ENCODE measurements at places on chromosomes 1 and 21. TPM values are rescaled to one million over a fixed set of nuclear protein-coding genes. Genes with fewer than 3 reads are reported as not detected.
A peak's percentile ranks its signal among the peaks of the same experiment; 100 is the strongest.

E2F2 gene
- 19.9 TPM for total RNA-seq

- DNase-seq: no peak
- no peaks in the 10 kb centered on the region for H3K27me3 ChIP-seq
- peak overlapping the region; percentile 99 for H3K27ac ChIP-seq
- peaks cover 32% of the 10 kb centered on the region for H3K36me3 ChIP-seq
Measured at GRCh38 chr1:43387976-43388599, 1.5 kb downstream of the MED8 start.

- peak; percentile 78 for DNase-seq
- peaks cover 12% of the 10 kb centered on the region for H3K36me3 ChIP-seq
- no peaks in the 10 kb centered on the region for H3K27me3 ChIP-seq
- H3K4me3 ChIP-seq: peak overlapping the region; percentile 66
- peaks cover 45% of the 10 kb centered on the region for H3K4me1 ChIP-seq
Measured at GRCh38 chr1:204453141-204453772, 41.3 kb downstream of the PIK3C2B start.

DNA sequence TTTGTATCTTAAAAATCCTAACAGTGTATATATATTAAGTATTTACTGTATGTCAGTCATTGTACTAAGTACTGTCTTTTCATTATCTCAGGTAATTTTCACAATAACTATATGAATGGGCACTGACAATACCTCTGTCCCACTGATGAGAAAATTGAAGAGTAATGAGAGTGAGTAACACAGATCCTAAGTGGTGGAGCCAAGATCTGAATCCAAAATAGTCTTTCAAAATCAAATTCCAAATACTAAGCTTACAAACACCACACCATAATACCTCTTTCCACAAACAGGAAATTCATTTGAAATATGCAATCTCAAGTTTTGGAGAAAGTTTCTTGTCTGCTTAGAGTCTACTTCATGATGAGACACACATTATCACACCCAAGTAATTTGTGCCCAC is 105.9 kb upstream of the EDEM3 start:
- H3K4me1 ChIP-seq: peaks cover 8% of the 10 kb centered on the region
- no peak overlapping the region for H3K27ac ChIP-seq
- peaks cover 10% of the 10 kb centered on the region for H3K27me3 ChIP-seq

GRCh38 chr1:181185461-181185860 is 97.0 kb downstream of the IER5 start:
- no peak for DNase-seq
- H3K27ac ChIP-seq: no peak overlapping the region
- H3K4me1 ChIP-seq: peaks cover 1% of the 10 kb centered on the region
- H3K27me3 ChIP-seq: peaks cover 22% of the 10 kb centered on the region
- H3K4me3 ChIP-seq: no peak overlapping the region

GRCh38 chr1:110875216-110875731 is 2.3 kb downstream of the CD53 start:
- no peaks in the 10 kb centered on the region for H3K27me3 ChIP-seq
- peak; percentile 75 for DNase-seq
- H3K36me3 ChIP-seq: peaks cover 19% of the 10 kb centered on the region
- peak overlapping the region; percentile 99 for H3K4me3 ChIP-seq
- H3K27ac ChIP-seq: peak overlapping the region; percentile 96

DNA sequence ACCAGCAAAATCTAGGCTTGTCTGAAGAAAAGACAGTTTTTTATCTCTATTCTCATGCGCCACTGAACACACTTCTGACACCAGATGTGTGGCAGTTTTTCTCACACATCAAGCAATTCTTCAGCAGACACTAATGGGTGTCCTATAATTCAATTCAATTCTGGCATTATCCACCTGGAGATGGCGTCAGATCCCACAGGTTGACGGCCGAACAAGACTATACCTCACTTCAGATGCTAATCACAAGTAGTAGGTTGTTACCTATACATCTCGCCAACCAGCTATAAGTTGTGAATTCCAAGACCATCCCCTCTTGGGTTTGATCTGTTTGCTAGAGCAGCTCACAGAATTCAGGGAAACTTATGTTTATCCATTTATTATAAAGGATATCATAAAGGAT is 89.9 kb upstream of the ARTN start:
- H3K27ac ChIP-seq: no peak overlapping the region
- H3K27me3 ChIP-seq: no peaks in the 10 kb centered on the region
- no peak overlapping the region for H3K4me3 ChIP-seq
- DNase-seq: no peak
- peaks cover 10% of the 10 kb centered on the region for H3K4me1 ChIP-seq

DNA sequence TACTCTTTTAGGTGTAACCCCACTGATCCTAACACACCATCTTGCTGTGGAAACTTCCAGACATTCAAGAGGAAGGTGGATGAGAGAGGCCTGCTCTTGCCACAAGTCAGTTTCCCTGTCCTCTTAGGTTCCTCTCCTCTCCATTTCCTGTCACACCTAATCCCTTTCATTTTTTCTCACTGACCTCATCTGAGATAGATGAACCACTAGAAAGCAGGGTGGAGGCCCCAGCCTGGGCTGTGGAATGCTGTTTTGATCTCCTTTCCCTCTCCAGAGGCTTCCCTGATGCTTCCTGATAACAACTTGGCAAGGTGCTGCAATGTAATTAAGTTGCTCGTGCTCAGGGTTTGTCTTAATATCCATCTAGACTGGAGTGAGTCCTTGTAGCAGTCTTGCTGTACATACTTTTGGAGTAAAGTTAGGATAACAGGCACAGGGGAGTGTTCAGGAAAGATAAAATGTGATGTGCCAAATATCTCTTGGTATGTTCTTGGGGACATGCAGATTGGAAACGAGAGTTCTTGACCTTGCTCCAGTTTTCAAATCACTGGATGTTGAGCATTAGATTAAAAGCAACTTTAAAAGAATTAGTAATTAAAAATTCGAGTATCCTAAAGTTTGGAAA is 11.2 kb downstream of the LRRC42 start:
- peaks cover 18% of the 10 kb centered on the region for H3K36me3 ChIP-seq
- H3K27me3 ChIP-seq: no peaks in the 10 kb centered on the region
- H3K27ac ChIP-seq: peak overlapping the region; percentile 76
- H3K4me1 ChIP-seq: peaks cover 9% of the 10 kb centered on the region

GRCh38 chr1:95790136-95790535 is 556.1 kb downstream of the RWDD3 start:
- no peak overlapping the region for H3K4me3 ChIP-seq
- H3K4me1 ChIP-seq: no peaks in the 10 kb centered on the region
- no peak overlapping the region for H3K27ac ChIP-seq
- DNase-seq: no peak
- H3K36me3 ChIP-seq: no peaks in the 10 kb centered on the region

RHD gene
- total RNA-seq: 0.12 TPM

OR14K1 gene
- not detected for total RNA-seq

DNA sequence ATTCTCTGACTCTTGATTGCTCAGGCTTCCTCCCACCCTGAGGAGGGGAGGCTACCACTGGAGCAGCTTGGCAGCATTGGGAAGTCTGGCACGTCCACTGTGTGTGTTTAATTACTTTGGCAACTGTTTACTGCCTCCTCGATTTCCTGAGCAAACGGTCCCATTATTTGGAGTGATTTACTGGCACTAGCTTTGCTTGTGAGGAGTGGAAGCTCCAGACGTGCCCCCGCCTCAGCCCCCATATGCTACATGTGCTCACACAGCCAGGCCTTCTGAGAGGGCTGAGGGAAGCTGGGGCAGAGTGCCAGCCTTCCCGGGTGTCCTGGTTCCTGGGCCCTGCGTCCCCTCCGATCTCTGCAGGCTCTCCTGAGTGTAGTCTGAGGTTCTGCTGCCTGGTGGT is 306.2 kb downstream of the PTPRU start:
- no peak for DNase-seq
- no peak overlapping the region for H3K27ac ChIP-seq
- no peaks in the 10 kb centered on the region for H3K36me3 ChIP-seq
- H3K4me3 ChIP-seq: no peak overlapping the region
- H3K27me3 ChIP-seq: no peaks in the 10 kb centered on the region

GRCh38 chr1:178092878-178093493 is 918 bp upstream of the RASAL2 start:
- no peak for DNase-seq
- H3K36me3 ChIP-seq: peaks cover 5% of the 10 kb centered on the region
- peaks cover 10% of the 10 kb centered on the region for H3K4me1 ChIP-seq
- peak overlapping the region; percentile 79 for H3K4me3 ChIP-seq
- peak overlapping the region; percentile 27 for H3K27ac ChIP-seq

DNA sequence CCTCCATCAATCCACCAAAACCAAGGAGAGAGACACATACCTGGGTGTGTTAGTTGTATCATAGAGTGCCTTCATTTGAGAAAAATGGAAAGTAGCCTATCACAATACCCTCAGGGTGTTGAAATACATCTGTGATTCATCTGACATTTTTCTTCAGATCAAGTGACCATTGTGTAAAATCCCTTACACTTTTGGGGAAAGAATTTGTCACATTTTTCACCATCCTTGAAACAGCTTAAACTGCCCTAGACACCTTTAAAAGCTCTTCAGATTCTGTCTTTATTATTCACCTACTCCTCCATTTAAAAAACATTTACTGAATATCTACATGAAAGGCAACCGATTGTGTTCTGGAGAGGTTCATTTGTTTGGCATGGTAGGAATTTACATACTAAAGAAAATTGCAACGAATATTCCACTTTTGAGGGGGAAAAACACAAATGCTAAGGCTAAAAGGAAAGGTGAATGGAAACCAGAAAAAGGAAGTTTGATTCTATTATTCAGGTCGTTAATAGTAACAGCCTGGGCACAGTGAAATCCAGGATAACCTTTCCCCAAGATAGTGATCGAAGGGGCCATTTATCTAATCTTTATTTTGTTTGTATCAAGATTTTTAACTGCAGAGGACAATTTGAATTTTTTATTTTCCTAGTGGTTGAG is 70.4 kb upstream of the SAMSN1 start:
- peaks cover 37% of the 10 kb centered on the region for H3K4me1 ChIP-seq
- no peak for DNase-seq
- H3K36me3 ChIP-seq: peaks cover 9% of the 10 kb centered on the region
- peak overlapping the region; percentile 68 for H3K27ac ChIP-seq
- H3K4me3 ChIP-seq: no peak overlapping the region

CFH gene
- 2.6 TPM for total RNA-seq

BCAR3 gene
- 3.2 TPM for total RNA-seq

GRCh38 chr1:69777423-69777822 is 209.7 kb downstream of the LRRC7 start:
- no peaks in the 10 kb centered on the region for H3K4me1 ChIP-seq
- no peak overlapping the region for H3K4me3 ChIP-seq
- no peaks in the 10 kb centered on the region for H3K36me3 ChIP-seq
- no peak for DNase-seq
- H3K27ac ChIP-seq: no peak overlapping the region

- H3K27me3 ChIP-seq: peaks cover 5% of the 10 kb centered on the region
- H3K4me1 ChIP-seq: no peaks in the 10 kb centered on the region
- H3K36me3 ChIP-seq: no peaks in the 10 kb centered on the region
- no peak overlapping the region for H3K4me3 ChIP-seq
- no peak overlapping the region for H3K27ac ChIP-seq
Measured at GRCh38 chr21:41656946-41657525, 109.8 kb downstream of the RIPK4 start.

PRRX1 gene
- total RNA-seq: not detected

DNA sequence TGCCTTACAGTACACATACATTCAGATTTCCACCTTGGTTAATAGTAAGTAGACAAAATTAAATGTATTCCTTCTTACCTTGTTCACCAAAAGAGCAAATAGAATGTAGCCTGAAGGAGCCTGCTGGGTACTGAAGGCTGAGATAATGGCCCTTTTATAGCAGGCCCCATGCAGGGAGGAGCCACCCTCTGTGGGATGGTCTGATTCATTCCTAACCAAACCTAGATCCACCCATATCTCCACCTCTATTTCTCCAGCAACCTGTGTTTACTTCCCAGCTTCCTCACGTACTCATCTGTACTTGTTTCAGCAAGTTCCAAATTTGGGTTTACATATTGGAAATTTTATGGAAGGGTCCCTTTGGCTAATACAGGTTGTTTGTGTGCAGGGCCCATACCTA is at the start of gene FLG:
TSS of gene FLG (minus strand) at position 129 of the 400 bp plus-strand sequence. CDS start 9,783 bp downstream, outside the sequence.
- H3K4me3 ChIP-seq: no peak within 1 kb of the TSS
- DNase-seq: no peak
- no peaks in the 10 kb centered on the region for H3K36me3 ChIP-seq
- no peaks in the 10 kb centered on the region for H3K4me1 ChIP-seq
- no peak within 1 kb of the TSS for H3K27ac ChIP-seq

DNA sequence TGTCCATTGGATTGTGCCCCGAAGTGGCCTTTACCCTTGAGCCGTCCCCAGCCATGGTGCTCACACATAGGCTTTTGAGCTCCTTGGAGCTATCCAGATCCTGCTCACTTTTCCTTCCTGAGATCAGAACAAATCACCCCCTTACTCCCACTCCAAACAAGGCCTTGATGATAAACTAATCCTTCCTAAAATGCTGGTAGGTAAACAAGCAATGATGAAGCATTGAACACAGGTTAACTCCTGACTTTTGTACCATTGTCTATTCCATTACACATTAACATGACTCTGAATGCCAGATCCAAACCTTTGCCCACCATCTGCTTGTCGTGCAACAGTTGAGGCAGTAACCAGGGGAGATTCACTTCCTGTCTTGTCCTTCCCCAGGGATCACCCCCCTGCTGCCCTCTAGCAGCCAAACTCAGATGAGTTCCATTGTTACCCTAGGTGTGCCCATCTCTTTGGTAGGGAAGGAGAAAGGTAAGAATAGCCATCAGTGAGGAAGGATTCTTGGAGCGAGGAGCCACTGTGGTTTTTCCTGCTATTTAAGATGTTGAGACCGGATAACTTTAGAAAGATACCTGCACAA is 79.5 kb upstream of the DNAJC6 start:
- peaks cover 29% of the 10 kb centered on the region for H3K4me1 ChIP-seq
- no peak overlapping the region for H3K27ac ChIP-seq
- no peaks in the 10 kb centered on the region for H3K36me3 ChIP-seq
- no peak overlapping the region for H3K4me3 ChIP-seq

DNA sequence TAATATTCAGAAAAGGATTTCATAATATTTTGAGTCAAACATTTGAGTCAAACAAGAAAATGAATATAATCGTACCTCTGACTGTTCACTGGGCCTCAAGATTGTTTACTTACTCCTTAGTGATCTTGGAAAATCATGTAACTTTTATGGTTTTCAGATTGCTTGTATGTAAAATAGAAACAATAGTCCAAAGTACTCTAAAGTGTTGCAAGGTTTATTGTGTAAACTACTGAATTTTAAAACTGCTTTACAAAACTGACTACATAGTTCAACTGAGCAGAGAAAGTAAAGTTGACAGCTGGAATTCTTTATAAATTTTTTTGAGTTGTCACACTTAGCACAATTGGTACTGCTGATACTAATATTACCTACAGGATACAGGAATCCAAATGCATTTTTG is 931.0 kb downstream of the NCAM2 start:
- no peak overlapping the region for H3K4me3 ChIP-seq
- no peaks in the 10 kb centered on the region for H3K4me1 ChIP-seq
- H3K27me3 ChIP-seq: no peaks in the 10 kb centered on the region
- no peaks in the 10 kb centered on the region for H3K36me3 ChIP-seq
- no peak for DNase-seq
- no peak overlapping the region for H3K27ac ChIP-seq

DNA sequence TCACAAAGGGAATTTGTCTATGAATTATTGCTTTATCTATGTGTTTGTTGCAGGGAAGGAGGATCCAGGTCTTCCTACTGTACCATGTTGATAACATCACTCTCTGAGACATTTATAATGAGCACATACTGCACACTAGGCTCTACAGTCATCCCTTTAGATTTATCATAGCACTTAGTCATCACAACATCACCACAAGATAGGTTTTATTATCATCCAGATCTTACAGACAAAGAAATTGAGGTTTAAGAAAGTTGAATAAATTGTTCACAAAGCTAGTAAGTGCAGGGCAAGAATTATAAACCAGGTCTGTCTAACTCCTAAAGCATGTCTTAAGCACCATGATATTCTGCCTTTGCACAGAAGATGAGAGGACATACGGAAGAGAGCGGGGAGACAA is 121.1 kb upstream of the ST6GALNAC5 start:
- H3K27ac ChIP-seq: no peak overlapping the region
- no peaks in the 10 kb centered on the region for H3K4me1 ChIP-seq
- DNase-seq: no peak
- H3K36me3 ChIP-seq: peaks cover 8% of the 10 kb centered on the region

BSND gene
- not detected for total RNA-seq

SIM2 gene
- total RNA-seq: 1.9 TPM

SEC16B gene
- not detected for total RNA-seq

Measured in activated T-cell treated with anti-CD3 and anti-CD28 coated beads, Interleukin-2, amount 50 U/mL, for 72 hours (primary cell).